Stimulated activated CD8-positive, alpha-beta memory T cell treated with anti-CD3 and anti-CD28 coated beads, Interleukin-15, amount 100 ng/mL, for 48 hours (primary cell): ENCODE measurements at places on chromosomes 1 and 21.

DNA sequence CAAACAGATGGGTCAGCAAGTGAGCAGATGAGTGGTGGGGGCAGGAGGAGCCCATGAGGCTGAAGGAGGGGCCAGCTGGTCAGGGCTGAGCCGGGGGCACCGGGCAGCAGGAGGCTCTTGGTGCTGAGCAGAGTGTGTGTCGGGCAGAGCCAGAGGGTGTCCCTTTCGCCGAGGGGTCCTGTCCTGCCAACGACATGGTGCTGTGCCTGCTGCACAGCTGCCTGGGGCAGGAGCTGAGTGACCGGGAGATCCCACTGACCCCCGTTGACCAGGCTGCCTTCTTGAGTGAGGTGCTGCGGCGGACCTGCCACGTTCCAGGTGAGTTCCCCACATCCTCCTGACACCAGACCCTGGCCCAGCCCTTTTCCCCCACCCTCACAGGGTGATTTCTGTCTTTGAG, 27.5 kb downstream of the HYI start:
- DNase-seq: no peak

DNA sequence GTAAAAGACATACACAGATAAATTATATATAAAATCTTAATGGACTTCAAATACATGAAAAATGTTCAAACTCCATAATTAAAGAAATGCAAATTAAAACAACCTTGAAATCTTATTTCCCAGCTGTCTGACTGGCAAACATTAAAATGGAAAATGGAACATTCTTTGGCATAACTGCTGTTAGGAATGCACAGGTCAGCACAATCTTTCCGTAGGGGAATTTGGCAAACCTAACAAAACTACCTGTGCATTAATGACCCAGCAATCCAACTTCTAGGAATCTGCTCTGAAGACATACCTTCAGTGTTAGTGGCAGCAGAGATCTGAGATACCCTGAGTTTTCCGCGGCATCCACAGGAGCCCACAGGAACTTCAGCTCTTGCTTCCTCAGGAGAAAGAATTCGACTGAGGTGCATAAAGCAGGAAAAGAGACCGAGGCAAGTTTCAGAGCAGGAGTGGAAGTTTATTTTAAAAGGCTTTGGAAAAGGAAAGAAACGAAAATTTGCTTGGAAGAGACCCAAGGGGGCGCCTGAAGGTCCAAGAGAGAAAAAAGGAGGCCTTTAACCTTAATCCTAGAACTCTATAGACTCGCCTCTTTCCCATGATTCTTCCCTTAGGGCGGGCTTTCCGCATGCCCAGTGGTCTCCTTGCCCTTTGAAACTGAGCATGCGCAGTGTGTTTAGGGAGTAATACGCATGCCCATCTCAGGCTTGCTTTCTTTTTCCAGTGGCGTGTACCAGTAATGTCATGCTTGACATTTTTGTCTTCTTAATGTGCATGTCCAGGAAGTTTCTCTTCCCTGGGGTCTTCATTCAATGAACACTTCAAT, 24.8 kb downstream of the LYPD8 start:
- no peak for DNase-seq

DNA sequence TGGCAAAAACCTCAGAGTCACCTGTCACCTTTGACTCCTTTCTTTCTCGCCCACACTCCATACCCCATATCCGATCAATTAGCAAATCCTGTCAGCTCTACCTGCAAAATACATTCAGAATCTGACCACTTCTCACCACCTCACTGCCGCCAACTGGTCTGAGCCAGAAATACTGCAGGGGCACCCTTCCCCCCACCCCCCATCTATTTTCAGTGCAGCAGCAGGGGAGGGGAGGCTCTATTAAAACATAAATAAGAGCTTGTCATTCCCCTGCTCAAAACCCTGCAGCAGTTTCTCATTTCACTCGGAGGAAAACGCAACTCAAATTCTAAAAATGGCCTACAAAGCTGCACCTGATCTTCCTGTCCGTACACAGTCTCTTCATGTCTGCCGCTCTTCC, 3.9 kb downstream of the PKLR start:
- DNase-seq: no peak

DNA sequence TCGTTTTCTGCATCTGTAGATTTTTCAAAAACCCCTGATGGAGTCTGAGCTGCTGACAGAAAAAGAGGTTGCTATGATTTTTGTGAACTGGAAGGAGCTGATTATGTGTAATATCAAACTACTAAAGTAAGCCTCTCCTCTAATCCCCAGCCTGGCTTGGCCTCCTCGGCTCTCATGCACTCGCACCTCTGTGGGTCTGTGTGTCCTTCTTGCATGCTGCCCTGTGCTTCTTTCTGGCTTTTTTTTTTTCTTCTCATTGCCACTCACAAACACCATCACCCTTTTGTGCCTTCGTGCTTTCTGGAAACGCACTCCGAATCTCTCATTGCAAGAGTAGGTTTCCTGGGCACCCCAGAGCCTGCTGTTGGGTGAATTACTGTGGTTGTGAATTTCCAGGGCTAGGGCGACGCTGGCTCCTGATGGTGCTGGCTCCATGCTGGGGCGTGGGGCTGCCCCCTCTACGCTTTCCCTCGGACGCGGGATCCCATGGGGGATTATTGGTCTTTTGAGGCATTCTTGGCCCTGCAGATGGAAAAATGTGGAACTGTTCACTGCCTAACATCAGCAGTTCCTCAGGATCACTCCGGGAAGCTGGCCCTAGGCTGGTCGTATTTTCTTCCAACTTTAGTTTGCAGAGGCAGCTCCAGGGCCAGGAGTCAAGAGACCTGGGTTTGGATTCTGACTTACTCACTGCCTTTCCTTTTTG, 56.8 kb downstream of the ATP5PO start:
- DNase-seq: no peak

DNA sequence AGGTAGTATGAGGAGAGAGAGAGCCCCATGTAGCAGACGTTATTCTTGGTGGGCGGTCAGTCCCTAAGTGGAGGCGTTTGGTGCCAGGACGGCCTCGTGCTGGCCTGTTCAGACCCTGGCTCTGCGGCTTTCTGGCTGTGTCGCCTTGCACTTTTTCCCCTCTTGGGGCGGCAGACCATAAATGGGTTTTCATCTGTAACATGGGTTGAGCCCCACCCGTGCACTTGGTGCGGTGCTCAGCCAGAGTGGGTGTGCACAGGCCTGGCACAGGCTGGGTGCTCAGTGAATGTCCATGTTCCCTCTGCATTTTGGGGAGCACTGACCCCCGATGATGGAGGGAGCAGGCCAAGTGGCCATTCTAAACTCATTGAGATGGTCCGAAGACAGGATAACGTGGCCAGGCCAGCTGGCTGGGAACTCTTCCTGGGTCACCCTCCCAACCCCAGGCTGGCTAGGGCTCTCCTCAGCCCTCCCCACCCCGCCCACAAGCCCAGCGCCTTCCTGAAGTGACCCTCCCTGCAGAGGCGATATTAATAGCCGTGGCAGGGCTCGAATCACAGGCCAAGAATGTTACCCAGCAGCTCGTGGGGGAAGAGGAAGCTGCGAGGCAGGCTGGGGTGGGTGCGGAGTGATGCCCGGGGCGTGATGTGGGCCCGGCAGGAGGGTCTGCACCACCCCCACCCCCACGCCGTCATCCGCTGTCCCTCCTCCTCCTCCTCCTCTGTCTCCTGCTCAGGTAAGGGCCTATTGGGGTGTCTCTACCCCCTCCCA, 78.5 kb downstream of the ARHGEF10L start:
- no peak for DNase-seq

DNA sequence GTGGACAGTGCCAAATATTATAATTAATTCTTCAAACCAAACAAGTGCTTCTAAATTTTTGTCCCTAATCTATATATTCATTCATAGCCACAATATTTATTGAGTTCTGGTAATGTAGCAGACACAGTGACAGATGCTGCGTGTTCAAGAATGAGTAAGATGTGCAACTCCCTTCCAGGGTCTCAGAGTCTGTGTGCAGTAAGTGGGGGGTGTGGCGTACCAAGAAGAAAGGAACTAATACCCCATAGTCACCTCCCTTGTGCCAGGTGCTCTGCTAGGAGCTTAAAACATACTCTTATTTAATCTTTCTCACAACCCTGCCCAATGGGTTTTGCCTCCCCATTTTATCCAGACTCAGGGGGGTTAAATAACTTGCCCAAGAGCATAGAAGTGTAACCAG, 358.7 kb downstream of the BARHL2 start:
- no peak for DNase-seq

DNA sequence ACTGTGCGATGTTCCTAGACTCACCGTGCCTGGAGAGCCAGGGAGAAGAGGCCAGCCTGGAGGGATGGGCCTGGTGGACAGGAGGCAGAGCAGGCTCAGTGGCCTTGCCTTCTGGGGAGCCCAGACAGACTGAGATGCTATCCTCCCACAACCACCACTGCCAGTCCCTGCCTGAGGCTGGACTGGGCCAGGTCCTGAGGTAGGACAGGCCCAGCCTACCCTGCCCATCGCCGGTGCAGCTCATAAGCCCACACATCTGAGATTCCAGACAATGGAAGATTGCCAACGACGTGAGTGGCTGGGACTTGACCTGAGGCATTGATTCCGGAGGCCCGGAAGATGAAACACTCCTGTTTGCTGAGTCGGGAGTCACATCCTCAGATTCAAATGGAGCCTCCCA, 5.8 kb downstream of the CLEC20A start:
- DNase-seq: no peak

GRCh38 chr21:43676391-43676790, 17.0 kb downstream of the RRP1B start:
- DNase-seq: no peak

DNA sequence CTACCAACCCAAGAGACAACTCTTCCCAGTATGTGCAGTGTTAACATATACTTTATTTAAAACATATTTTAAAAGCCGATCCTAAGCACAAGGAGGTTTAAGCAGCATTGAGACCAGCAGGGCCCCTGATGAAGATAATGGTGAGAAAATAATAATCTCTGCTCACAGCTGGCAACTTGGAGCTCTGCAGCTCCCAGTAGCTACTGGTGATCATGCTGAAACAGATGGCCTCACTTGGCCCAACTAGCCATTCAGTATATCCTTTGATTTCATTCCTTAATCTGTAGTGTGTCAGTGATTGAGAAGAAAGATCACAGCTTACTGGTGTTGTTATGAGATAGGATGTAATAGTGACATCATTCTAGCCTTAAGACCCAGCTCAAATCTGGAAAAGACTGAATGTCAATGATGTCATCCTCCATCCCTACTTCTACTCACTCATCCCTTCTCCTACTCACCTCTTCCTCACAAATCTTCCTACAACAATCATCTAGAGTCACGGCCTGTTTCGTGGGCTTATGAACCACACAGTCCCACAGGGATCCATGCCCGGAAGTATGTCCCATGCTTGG, 817.9 kb downstream of the PLA2G4A start:
- no peak for DNase-seq

GRCh38 chr1:47405697-47406096, 10.4 kb upstream of the FOXE3 start:
- DNase-seq: no peak

- DNase-seq: no peak
Measured at GRCh38 chr1:64479874-64480273, 9.9 kb downstream of the CACHD1 start.

DNA sequence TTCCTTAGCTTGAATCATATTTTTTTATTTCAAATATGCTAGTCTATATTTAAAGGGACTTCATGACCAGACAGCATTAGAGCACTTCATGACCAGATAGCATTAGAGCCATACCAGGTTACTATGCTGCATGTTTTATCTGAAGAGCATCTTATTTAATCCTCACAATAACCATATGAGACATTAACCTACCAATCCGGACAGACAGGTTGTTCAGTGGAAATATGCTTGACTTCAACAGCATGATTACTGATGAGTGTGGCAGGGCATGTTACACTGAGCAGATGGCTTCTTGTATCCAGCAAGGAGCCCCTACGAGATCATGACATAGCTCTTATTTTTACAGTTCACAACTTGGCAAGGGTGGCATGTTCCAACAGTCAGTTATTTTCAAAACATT, 85.0 kb upstream of the KCTD3 start:
- no peak for DNase-seq
